ENCODE measurements at places on chromosomes 3 and 15.

- no peak for DNase-seq
Observed at GRCh38 chr3:153277029-153277428, 115.0 kb downstream of the RAP2B start.

GRCh38 chr3:58471025-58471887, 20.6 kb upstream of the KCTD6 start:
- peak; percentile 46 for DNase-seq

GRCh38 chr15:93291380-93291779, 202.4 kb upstream of the RGMA start:
- no peak for DNase-seq

- no peak for DNase-seq
Observed at GRCh38 chr3:153856932-153857331, 264.3 kb upstream of the ARHGEF26 start.

DNA sequence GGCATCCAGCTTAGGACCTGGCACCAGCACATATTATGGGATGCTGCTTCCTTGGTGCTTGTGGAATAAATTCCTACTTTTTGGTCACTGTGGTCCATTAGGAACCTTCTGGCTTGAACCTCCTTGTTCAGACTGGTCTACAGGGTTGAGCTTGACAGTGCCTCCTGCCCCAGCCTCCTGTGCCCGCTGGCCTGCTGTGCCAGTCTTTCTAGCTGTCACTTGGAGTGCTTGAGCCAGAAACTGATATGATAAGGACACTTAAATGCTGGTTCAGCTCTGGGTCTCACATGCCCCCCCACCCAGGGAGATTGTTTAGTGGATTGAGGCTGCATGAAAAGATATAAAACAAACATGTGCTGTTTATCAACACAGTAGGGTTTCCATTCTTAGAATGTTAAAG, 147.8 kb downstream of the SLCO3A1 start:
- DNase-seq = no peak

DNA sequence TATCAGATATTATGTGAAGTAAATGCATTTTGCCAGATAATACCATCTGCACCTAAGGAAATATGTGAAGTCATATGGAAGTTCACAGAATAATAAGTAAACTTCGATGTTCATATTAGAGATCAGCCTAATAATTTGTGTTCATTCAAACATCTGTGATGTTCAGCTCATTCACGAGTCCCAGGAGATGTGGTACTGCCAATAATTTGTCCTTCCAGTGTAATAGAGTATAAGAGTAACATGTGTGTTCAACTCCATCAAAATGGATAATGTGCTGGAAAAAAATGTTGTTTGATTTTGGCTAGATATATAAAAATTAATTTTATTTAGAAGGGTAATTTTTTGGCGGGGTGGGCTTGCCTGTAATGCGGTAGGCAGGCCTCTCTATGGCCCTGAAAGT, 75.4 kb upstream of the ARL6 start:
- DNase-seq = no peak

GRCh38 chr15:28935316-28935715, 49.5 kb downstream of the APBA2 start:
- no peak for DNase-seq

- DNase-seq = no peak
Observed at GRCh38 chr3:125374501-125374995, 577 bp downstream of the ZNF148 start.

DNA sequence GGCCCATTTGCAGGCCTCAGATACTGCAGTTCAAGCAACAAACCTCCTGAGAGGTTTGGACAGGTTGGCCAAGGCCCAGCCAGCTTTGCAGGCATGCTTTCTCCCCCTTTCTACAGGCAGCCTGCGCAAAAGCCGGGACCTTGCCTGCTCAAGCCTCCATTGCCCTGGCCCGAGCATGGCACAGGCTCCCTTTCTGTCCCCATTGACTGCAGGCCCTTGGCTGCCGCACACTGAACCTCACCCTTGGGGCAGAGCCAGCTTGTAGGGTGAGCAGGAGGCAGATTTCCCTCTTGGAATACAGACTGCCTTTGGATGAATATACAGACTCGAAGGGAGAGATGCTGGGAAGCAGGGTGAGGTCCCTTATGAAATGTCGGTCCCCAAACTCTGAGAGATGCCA, 461.7 kb upstream of the PROK2 start:
- DNase-seq = no peak

GRCh38 chr15:49492830-49493229, 69.8 kb downstream of the FGF7 start:
- no peak for DNase-seq

DNA sequence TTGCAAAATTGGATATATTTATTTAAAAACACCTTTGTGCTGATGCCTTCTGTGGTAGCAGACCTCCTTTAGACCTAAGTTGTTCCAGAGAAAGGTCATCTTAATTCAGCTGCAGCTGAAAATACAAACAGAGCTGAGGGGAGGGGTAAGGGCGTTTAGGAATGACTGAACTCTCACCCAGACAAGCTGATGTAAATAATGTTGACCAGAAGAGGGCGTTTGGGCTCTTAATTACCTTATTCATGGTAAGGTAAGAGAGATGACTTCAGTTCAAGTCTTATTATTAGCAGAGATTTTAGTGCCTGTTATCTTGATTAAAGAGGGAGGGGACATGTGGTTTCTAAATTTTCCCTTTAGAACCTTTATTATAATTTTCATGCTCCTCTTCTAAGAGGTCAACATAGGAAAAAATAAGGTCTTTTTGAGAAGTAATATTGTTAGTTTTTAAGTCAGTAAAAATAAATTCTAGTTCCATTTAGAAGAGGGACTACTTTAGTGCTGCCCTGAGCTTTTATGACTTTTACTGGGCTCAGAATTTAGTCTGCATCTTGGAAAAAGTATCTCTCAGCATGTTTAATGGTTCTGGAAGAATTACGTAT, 46.3 kb downstream of the GPR171 start:
- no peak for DNase-seq

- DNase-seq = no peak
Observed at GRCh38 chr3:84224262-84224661, 734.5 kb upstream of the CADM2 start.

DNA sequence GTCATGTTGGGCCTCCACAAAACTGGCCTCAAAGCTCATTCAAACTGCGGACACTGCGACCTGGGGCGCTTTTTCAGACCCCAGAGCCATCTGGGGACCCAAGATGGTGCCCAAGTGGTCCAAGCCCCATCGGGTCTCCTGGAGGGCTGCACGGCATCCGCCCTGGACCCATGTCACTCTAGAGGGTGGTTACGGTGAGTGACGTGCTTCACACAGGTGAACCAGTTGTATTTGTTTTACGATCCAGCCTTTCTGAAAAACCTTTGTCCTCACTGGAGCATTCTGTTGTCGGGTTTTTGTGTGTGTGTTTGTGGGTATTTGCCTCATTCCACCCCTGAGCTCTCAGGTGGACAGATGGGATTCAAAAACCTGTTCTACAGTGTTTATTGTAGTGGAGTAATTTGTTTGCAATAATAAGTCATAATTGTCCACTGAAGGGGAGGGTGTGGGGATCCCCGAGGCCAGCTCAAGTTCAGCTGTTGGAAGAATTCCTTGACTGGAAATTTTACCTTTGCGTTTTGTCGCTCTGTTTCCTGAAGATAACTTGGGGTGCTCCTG, 1.9 kb downstream of the SLC51A start:
- no peak for DNase-seq

DNA sequence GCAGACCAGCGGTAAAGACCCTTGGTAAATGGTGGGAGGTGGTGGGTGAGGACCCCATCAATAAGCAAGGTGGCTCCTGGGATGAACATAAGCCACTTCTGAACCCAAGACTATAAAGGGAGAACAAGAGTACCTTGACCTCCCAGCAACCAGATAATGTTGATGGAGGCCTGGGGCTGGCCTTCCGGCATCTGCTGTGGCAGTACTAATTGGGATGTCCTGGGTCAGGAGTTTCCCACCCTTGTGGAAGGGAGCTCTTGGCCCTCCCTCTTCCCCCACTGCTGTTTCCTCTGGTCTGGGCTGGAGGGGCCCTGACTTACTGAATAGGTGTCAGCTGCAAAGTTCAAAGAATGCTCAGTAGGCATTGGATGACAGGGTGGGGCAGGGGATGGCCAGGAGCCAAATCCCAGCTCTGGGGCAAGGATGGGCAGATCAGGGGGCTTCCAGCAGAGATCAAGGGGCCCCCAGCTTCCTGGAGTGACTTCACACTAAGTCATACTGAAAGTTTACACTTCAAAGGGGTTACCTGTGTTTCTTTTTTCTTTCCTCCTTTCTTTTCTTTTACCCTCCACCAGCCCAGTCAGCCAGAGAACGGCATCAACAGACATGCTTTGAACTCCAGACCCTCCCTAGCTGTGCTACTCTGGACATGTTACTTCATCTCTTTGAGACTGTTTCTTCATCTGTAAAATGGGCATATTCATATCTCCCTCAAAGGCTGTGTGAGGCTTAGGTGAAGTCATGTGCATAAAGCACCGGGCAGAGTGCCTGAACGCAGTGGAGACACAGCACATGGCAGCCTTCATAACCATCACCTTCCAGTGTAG, 1.5 kb downstream of the RBP1 start:
- no peak for DNase-seq

DNA sequence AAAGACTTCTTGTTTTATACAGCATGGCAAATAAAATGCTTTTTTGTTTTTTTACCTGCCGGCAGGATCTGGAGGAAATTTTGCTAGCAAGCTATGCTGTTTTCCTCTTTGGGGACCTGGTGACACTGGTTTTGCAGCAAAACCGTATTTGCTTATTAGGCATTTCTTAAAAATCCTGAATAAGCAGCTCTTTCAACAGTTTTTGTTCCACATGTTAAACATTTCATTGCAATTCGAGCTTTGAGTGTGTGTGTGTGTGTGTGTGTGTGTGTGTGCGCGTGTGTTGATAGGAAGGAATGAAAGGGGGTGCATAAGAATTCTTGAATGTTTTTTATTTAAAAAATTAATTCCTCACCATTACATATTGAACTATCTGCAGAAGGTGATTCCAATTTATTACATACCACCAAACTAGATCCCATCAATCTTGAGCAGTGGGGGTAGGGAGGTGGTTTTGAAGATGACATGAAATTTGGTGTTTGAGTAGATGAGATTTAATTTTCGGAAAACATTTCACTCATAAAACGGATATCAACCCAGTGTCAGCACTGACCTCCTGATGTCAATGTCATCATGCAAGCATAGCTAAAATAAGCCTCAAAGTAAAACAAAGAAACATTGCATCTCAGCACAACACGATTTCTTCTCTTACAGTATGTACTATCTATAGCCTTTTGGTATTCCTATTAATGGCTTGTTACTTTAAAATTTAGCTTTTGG, 17.3 kb downstream of the ZBTB38 start:
- DNase-seq = no peak

GRCh38 chr15:74174958-74175253, 1.4 kb downstream of the ISLR start:
- no peak for DNase-seq

DNA sequence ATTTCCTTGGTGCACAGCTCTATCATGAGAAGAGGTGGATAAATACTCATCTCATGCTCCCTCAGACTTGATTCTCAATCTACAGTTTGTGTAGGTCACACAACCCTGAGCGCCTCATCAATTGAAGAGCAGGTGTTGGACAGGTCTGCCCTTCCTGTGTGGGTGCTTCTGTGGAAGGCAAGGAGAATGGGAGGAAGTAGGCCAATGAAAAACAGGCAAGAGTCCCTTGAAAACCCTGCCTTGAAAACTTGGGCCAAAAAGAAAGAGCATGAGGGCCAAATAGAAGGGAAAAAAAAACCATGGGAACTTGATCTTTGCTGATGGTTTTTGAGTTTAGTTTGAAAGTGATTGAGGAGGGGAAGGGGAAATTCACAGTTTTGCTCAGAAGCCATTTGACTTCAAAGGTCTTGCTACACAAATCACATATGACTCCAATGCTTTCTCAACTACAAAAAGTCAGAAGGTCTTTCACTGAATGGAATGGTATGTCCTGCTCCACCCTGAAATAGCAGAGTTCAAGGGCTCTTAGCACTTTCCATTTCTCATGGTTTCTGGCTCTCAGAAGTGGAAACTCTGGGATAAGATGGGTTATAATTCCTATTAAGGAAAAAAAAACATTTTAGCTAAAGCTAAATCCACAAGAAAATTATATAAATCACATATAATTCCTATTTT, 37.2 kb upstream of the TM4SF1 start:
- DNase-seq = no peak

DNA sequence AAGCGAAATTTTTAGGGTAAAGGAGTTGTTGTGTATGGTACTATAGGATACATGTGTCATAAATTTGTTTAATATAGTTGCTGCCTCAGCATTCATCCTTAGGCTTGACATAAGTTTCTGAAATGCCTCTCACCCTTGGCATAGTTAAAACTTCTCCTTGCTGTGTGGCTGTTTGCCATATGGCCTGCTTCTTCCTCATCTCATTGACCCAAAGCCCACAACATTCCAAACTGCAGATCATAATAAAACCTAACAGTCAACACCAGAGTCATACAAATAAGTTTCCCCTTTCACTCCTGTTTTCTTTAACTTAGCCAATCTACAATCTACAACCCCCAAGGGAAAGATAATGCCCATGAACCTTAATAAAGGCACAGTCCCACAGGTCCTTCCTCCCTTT, 136.6 kb downstream of the TMCC1 start:
- DNase-seq = no peak

- no peak for DNase-seq
Observed at GRCh38 chr3:196499807-196500524, 3.6 kb downstream of the RNF168 start.

DNA sequence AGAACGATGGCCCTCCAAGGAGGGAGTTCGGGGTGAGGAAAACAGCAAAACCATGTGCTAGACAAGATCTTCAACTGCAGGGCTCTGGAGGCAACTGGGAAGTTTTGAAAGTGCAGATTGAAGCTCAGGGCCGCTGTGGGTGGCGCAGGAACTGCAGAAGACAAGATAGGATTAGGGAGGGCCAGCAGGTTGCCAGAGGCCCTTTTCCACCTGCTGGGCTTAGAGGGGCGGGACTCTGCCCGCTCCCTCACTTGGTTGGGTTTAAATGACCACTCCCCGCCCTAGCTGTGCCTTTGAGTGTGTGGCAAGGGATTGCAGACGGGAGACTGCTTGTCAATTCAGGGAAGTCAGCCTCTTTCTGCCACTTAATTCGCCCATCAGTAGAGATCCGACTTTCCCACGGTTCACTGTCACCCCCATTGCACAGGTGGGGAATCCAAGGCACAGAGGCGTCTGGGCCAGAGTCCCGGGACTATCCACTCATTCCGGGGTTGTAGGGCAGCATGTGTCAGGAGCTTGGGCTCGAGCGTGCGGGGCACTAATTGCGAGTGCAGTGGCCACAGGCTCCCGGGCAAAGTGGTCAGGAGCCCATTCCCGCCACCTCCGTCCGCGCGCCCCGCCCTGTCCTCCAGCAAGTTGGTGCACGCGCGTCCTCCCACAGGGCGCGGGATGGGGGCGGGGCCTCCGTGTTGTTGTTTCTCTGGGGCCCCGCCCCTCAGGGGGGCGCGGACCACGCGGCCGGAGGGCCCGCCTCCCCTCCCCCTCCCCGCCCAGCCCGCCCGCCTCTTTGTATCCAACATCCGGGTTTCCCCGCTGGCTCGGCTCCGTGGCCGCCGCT, at the start of gene ACVR2B:
ACVR2B (plus strand) TSS at position 816 of the 838 bp plus-strand sequence. CDS start 433 bp downstream, outside the sequence.
- DNase-seq = peak; percentile 85

DNA sequence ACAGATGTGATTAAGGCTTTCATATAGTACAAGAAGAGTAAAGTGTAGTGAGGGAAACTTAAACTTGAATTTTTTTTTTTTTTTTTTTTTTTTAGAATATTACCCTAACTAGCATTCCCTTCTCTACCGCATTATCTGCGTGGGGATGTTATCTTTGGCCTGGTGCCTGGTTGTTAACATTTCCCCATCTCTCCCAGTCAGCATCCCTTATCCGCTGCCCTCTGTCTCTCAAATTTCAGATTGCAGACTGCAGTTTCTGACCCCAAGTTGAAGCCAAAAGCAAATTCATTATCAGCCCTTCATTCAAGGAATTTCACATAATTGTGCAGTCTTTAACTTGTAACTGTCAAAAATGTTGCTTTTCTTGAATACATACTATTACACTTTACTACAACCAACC, 353.0 kb downstream of the PLOD2 start:
- DNase-seq = no peak
